ENCODE measurements at places on chromosomes 2 and 18. TPM values are rescaled to one million over a fixed set of nuclear protein-coding genes. Genes with fewer than 3 reads are reported as not detected.
A peak's percentile ranks its signal among the peaks of the same experiment; 100 is the strongest.

Gene PSME4
- 51.8 TPM for total RNA-seq

Gene IL36RN
- total RNA-seq, result not detected

Gene IL18R1
- 20.6 TPM for total RNA-seq

Gene C2orf80
- not detected for total RNA-seq

Gene SLC40A1
- 3.5 TPM for total RNA-seq

Gene CABLES1
- total RNA-seq, result 10.0 TPM

Gene SLC5A6
- total RNA-seq, result 74.2 TPM

Gene DSG1
- total RNA-seq, result not detected

Gene GALR1
- total RNA-seq, result not detected

- H3K4me1 ChIP-seq, result no peaks in the 10 kb centered on the region
- no peak for DNase-seq
- no peak overlapping the region for H3K27ac ChIP-seq
Measured at GRCh38 chr2:66805016-66805865, 370.3 kb downstream of the MEIS1 start.

DNA sequence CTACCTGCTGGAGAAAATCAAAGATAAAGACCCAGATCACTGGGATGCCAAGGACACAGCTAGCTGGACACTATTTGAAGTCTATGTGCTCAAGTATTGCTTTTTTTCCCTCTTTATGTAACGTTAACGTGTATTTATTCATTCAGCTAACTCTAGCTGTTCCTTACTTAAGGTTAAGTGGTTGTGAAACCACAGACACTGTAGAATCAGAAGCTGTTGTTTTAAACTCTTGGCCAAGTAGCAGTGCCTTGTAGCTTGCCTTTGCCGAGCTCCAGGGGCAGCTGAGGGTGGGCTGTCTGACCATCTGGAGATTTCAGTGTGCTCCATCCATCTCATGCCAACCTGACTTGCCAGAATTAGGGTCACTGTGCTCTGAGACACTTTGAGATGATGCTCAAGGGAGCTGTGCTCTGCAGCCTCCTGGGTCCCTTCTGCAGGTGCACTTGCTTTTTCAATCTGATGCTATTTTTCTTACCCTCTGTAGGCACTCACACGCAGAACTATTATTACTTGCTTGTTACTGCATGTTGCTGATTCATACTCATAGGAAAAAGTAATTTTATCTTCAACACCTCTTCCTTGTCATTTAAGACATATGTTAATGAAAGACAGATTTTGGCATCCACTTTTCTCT, 116.2 kb downstream of the METTL8 start:
- H3K4me3 ChIP-seq, result no peak overlapping the region
- no peaks in the 10 kb centered on the region for H3K27me3 ChIP-seq
- DNase-seq, result no peak
- peaks cover 67% of the 10 kb centered on the region for H3K36me3 ChIP-seq
- H3K27ac ChIP-seq, result peak overlapping the region; percentile 65

DNA sequence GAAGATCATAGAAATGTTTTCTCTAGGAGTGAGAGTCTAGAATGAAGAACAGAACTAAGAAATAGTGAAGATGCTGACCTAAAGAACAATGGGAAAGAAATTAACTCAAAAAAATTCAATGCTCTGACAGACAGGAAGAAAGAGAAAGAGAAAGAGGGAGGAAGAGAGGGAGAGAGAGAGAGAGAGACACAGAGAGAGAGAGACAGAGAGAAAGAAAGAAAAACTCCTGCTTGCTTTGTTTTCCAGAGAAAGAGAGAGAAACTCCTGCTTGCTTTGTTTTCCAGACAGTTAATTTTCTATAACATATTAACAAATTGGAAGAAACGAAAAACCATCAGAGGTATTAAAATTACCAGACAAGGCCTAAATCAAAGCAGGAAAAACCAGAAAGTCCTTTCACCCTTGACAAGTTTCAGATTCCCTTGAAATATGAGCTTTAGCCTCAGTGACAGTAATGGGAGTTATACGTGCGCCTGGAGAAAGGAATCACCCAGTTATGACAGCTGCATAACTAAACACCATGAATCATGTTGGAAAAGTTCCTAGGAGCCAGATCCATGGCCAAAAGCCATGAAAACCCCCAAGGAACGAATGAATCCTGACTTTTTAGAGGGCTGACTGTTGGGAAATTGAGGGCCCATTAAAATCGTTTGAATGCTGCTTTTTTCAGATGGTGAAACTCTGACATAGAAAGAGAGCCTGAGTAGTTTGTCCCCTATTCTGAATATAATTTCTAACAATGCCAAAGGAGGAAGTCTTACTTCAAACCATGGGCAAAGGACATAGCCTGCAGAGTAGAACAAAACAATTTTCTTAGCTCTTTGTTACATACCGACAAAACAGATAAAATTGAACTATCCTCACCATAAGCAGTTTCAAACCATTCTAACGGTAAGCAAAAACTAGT, 228.6 kb upstream of the CHST9 start:
- no peaks in the 10 kb centered on the region for H3K36me3 ChIP-seq
- no peak overlapping the region for H3K4me3 ChIP-seq
- H3K4me1 ChIP-seq, result no peaks in the 10 kb centered on the region
- H3K27ac ChIP-seq, result no peak overlapping the region
- no peaks in the 10 kb centered on the region for H3K27me3 ChIP-seq

GRCh38 chr18:28164771-28165483, 12.0 kb downstream of the CDH2 start:
- DNase-seq, result no peak
- H3K36me3 ChIP-seq, result no peaks in the 10 kb centered on the region
- H3K4me3 ChIP-seq, result no peak overlapping the region
- H3K27me3 ChIP-seq, result no peaks in the 10 kb centered on the region
- no peak overlapping the region for H3K27ac ChIP-seq

- H3K27me3 ChIP-seq, result peaks cover 5% of the 10 kb centered on the region
- no peak for DNase-seq
- H3K4me3 ChIP-seq, result no peak overlapping the region
Measured at GRCh38 chr2:237552908-237553307, 13.5 kb upstream of the PRLH start.

DNA sequence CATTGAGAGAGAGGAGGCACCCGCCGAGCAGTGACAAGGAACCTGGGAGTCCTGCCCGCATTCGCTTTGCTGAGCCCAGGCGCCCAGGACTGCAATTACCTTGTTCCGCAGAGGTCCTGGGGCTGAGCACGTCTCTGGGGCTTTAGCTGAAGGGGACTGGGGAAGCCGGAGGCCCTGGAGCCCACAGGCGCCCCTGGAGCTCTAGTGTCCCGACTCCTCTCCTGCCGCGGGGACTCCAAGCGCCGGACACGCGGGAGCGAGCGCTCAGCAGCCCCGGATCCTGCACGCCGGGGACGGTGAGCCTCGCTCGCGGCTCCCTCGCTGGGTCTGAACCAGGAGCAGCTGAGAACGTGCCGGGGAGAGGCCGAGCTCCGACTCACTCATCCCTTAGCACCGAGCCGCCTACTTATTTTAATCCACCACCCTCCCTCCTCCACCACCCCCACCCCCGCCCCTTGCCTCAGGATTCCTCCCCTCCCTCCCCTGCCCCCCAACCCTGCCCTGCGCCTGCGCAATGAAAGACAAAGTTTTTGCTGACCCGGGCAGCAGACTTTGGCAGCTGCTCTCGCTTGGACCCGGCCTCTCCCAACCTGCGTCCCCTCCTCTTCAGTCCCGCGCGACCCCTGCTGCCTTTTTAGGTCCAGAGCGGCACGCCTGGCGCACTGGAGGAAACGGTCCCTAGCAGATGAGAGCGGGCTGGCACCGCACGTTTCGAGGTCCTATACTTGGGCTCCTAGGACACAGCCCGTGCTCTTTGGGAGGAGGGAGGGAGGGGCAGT, at the start of gene OSR1:
OSR1 (minus strand) TSS at position 382 of the 779 bp plus-strand sequence. CDS start 4,818 bp downstream, outside the sequence.
- H3K4me3 ChIP-seq, result peak within 1 kb of the TSS; percentile 52
- no peak for DNase-seq
- H3K27ac ChIP-seq, result no peak within 1 kb of the TSS
- H3K4me1 ChIP-seq, result peaks cover 42% of the 10 kb centered on the region
- H3K36me3 ChIP-seq, result no peaks in the 10 kb centered on the region
- peaks cover 99% of the 10 kb centered on the region for H3K27me3 ChIP-seq

DNA sequence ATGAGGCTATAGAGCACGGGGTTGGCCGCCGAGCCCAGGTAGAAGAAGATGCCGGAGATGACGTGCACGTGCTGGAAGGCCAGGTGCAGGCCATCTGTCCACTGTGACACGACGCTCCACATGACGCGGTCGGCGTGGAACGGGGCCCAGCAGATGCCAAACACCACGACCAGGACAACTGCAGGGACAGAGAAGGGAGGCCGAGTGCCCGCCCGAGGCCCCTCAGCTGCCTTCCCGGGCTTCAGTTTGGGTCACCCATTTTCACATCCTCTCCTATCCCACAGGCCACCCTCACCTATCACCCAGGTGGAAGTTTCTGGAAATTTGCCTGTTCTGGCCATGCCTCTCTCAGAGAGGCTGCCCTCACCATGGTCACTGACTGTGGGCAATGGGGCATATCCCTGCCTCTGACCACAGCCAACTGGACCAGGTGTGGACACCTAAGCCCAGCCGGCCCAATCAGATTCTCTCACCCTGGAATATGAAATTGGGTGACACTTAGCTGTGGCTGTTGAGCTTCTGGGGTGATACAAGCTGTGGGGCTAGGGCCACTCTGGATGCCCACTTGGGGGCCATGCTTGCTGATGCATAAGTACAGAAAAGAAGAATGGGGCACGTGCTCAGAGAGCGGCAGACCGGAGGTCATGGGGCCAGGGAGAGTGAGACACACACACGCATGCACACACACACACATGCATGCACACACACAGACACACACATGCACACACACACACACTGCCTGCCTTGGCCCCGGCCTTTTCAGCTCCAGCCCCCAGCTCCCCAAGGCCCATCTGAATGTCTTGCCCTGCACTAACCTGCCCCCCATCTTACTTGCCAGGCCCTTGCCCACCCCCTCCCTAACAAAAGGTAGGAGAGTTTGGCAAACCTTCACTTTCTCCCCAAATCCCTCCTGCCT, 4.7 kb downstream of the NMUR1 start:
- peaks cover 19% of the 10 kb centered on the region for H3K4me1 ChIP-seq
- peaks cover 13% of the 10 kb centered on the region for H3K27me3 ChIP-seq

DNA sequence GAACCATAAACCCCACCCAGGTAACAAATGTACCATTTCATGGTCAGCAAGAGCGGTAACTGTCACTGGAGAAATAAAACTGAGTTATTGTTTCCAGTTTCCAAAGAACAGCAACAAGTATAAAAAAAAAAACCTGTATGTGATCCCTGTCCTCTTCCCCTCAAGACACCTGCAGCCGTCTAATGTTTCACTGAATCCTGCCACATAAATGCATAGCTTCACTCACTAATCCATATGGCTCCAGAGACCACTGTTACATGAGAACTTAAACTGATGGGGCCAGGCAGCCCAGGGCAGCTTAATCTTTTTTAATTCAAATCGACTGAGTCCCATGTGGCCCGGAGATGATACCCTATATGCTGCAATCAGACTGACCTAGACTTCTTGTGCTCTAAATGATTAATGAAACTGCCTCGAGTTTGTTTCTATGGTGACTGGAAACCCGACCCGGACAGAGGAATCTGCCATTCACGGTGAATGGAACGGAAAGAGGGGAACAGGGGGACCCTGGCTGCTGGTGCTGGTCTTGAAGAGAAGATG, 60.9 kb upstream of the SIX2 start:
- H3K36me3 ChIP-seq, result no peaks in the 10 kb centered on the region
- DNase-seq, result no peak
- no peaks in the 10 kb centered on the region for H3K4me1 ChIP-seq
- no peak overlapping the region for H3K4me3 ChIP-seq
- H3K27me3 ChIP-seq, result peaks cover 25% of the 10 kb centered on the region

DNA sequence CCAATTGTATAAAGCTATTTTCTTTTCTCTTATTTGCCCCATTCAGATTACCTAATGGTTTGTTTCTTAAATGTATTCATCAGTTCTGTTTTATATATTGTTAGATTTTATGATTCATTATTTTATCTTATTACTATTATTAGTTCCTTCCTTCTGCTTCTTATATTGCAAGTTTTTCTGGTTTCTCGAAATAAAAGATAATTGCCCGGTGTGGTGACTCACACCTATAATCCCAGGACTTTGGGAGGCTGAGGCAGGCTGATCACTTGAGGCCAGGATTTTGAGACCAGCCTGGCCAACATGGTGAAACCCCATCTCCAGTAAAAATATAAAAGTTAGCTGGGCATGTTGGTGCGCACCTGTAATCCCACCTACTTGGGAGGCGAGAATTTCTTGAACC, 37.8 kb downstream of the ANTXR1 start:
- no peak overlapping the region for H3K4me3 ChIP-seq
- H3K36me3 ChIP-seq, result no peaks in the 10 kb centered on the region
- no peak overlapping the region for H3K27ac ChIP-seq
- H3K27me3 ChIP-seq, result peaks cover 35% of the 10 kb centered on the region
- DNase-seq, result no peak

GRCh38 chr2:60741576-60741975, 14.5 kb upstream of the PAPOLG start:
- peaks cover 15% of the 10 kb centered on the region for H3K4me1 ChIP-seq
- H3K36me3 ChIP-seq, result no peaks in the 10 kb centered on the region
- no peak overlapping the region for H3K4me3 ChIP-seq
- no peak overlapping the region for H3K27ac ChIP-seq
- no peak for DNase-seq

DNA sequence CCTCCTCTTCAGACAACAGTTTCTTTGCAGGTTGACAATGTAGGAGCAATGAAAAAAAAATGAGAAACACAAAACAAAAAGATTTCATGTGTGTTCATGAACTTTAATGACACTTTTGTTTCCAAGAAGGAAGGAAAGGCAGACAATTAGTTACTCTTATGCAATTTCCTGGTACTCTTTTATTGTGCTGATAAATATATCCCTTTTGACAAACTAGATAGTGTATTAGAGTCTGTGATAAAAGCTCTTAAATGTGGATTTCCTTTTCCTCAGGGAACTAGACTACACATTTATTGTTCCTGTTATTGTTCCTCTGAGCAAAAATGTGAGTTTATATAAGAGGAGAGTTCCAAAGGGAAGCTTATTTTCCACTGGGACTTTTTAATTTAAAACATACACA, 188.7 kb upstream of the NRXN1 start:
- no peak for DNase-seq
- no peak overlapping the region for H3K27ac ChIP-seq
- no peak overlapping the region for H3K4me3 ChIP-seq
- H3K36me3 ChIP-seq, result no peaks in the 10 kb centered on the region
- H3K4me1 ChIP-seq, result no peaks in the 10 kb centered on the region

GRCh38 chr18:57984490-57985115, 59.4 kb upstream of the NEDD4L start:
- DNase-seq, result no peak
- H3K27ac ChIP-seq, result no peak overlapping the region
- no peaks in the 10 kb centered on the region for H3K36me3 ChIP-seq
- no peak overlapping the region for H3K4me3 ChIP-seq
- peaks cover 4% of the 10 kb centered on the region for H3K27me3 ChIP-seq

DNA sequence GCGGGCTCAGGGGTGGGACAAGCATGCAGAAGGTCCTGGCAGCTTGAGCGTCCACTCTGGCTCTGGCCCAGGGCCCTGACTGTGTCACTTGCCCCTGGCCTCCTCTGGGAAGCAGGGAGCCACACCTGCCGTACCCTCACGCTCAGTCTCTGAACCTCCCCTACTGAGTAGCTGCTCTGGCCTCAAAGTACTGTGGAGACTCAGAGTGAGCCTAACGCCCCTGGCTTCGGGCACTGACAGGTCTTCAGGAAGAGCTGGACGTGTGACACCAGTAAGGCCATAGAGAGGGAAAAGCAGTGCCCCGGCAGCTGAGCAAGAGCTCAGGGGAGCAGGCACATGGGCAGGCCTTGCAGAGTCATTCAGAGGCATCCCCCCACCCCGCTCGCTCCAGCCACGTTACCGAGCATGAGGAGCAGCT, 73.3 kb downstream of the SFXN5 start:
- H3K4me3 ChIP-seq, result no peak overlapping the region
- no peaks in the 10 kb centered on the region for H3K4me1 ChIP-seq
- H3K27ac ChIP-seq, result no peak overlapping the region
- no peaks in the 10 kb centered on the region for H3K36me3 ChIP-seq

Data from activated naive CD8-positive, alpha-beta T cell treated with anti-CD3 and anti-CD28 coated beads for 36 hours (primary cell).